Epithelial cell of prostate (primary cell): ENCODE measurements at places on chromosomes 1 and 21.

DNA sequence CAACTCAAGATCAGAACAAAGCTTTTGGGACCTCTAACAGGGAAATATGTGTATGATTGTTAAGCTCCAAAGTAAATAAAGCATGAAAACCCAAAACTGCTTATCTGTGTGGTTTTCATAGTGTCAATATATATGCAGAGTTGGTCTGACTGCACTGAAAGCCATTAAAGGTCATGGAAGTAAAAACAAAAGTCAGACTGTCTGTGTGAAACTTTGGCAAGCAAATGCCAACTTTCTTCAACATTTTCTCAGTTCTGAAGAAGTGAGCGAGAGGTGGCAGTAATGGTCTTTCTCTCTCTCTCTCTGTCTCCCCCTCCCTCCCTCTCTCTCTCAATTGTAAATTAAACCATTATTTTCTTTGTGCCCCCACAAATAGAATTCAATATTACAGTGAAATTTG lies 100.1 kb upstream of the S1PR1 start:
- no peak for DNase-seq

GRCh38 chr1:110509655-110510054 lies 9.3 kb downstream of the KCNA10 start:
- no peak for DNase-seq

DNA sequence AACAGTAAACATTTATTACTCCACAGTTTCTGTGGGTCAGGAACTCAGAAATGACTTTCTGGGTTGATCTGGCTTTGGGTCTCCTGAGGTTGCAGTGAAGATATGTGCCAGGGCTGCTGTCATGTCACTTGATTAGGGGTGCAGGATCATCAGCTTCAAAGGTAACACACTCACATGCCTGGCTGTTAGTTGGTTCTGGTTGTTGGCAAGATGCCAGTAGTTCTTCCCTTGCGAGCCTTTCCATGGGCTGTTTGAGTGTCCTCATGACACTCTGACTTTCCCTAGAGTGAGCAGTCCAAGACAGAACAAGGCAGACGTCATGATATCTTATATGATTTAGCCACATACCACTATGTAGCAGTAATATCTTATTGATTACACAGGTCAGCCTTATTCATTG lies 1.8 kb downstream of the SWT1 start:
- DNase-seq: no peak

DNA sequence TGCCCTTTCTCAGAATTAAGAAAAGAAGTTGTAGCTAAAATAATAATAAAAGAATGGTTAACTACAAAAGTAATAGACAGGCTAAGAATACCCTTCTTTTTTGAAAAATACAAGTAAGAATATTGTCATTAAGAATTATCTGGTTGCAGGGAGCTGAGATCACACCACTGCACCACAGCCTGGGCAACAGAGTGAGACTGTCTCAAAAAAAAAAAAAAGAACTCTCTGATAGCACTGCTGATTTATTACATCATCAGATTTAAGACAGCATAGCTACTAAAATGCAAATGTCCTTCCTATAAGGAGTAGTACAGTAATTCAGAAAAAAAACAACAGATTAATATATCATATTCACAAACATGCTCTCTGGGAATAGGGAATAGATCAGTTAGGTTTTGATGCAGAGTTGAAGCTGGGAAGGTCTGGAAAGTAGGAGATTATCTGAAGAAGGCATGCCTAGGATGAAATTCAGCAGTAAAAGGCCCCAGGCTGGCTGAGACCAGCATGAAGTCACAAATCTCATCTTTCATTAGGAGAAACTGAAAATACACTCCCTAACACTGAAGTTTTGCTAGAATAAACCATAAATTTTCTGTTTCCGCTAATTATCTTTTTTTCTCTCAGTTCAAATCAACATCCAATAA lies 30.7 kb upstream of the ANGPTL1 start:
- no peak for DNase-seq

- no peak for DNase-seq
Observed at GRCh38 chr1:111992476-111992875, 3.0 kb upstream of the KCND3 start.

GRCh38 chr1:229572286-229572685 lies 13.8 kb upstream of the ABCB10 start:
- DNase-seq: no peak

DNA sequence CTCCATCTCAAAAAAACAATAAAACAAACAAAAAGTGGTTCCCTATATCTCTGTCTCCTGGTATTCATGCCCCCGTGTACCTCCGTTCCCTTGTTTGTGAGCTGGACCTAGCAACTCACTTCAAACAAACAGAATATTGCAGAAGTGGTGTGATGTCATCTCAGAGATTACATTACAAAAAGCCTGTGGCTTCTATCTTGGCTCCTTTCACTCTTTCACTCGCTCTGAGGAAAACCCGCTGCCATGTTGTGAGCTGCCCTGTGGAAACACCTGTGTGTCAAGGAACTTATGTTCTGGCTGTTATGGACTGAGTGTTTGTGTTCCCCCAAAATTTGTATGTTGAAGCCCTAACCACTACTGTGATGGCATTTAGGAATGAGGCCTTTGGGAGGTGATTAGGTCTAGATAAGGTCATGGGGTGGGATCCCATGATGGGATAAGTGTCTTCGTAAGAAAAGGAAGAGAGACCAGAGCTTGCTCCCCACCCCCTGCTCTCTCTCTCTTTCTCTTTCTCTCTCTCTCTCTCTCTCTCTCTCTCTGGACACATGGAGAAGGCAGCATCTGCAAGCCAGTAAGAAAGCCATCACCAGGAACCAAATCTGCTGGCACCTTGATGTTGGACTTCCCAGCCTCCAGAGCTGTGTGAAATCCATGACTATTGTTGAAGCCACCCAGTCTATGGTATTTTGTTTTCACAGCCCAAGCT lies 7.4 kb upstream of the HYI start:
- no peak for DNase-seq

- DNase-seq: no peak
Observed at GRCh38 chr1:84467298-84467697, 11.8 kb upstream of the RPF1 start.

- no peak for DNase-seq
Observed at GRCh38 chr1:229326601-229327000, 16.2 kb downstream of the CCSAP start.

DNA sequence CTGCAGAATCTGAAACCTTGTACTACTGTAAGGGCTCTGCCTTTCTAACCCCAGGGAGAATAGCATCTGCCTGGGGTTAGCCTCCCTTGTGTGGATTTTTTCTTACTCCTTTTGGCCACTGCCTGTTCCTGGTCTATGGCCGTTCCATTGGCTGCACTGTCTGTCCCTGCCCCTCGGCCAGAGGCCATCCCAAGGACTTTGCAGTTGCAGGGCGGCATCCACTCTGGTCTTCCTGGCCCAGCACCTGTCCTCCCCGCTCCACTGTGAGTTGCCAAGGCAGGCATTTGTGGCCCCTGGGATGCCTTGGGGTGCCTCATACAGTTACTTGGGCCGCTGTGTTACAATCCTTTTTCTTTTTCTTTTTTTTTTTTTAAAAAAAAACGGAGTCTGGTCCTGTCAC lies 45.8 kb downstream of the PDE9A start:
- DNase-seq: no peak

DNA sequence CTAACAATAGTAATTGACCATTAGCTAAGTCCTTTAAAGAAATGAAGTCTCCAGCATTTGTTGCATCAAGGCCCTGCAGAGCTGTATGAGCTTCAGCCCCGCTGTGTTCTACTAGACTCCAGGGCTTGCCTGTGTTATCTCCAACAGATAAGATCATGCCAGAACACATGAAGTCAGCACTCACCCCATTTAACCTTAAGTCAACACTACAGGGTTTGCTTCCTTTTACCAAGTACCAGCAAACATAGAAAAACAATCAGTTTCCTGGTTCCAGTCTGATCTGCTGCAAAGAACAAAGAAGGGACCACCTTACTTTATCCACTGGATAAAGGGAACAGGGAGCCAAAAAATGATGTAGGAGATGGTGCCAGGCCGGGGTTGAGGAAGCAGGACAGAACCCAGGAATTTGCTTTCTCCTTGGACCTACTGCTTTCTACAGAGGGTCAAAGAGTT lies 41.3 kb upstream of the ENAH start:
- DNase-seq: no peak

DNA sequence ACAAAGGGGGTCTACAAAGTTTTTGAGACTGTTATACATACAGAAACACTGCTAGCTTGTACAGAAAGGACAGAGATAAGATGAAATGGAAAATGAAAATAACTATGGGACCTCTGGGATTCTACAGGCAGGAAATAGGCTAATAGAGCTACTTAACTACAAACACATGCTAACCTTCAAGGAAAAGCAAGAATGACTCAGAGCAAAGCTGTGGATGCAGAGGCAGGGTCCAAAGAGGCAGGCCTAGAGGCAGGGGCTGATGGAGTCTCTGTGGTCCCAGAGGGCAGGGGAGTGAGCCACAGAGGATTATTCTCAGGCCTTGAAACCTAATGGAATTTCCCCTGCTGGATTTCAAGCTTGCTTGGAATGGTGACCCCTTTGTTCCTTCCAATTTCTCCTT lies 18.7 kb upstream of the GOLT1A start:
- DNase-seq: no peak

DNA sequence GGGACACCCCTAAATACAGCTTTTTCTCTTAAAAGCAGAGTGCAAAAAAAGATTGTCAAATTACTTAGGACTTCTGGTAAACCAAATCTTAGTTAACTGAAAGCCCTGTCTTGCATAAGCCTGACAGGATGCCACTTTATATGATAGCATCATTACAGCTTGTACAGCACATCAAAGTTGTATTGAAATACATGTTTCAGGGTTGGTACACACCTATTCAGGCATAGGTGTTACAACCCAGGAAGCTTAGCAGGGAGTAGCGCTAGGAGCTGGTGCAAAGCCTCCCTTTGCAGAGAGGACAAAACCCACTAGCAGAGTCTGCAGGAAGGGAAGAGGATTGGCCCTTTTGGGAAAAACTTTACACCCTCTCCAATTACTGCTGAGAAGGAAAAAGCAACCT lies 258.9 kb upstream of the SGIP1 start:
- no peak for DNase-seq

DNA sequence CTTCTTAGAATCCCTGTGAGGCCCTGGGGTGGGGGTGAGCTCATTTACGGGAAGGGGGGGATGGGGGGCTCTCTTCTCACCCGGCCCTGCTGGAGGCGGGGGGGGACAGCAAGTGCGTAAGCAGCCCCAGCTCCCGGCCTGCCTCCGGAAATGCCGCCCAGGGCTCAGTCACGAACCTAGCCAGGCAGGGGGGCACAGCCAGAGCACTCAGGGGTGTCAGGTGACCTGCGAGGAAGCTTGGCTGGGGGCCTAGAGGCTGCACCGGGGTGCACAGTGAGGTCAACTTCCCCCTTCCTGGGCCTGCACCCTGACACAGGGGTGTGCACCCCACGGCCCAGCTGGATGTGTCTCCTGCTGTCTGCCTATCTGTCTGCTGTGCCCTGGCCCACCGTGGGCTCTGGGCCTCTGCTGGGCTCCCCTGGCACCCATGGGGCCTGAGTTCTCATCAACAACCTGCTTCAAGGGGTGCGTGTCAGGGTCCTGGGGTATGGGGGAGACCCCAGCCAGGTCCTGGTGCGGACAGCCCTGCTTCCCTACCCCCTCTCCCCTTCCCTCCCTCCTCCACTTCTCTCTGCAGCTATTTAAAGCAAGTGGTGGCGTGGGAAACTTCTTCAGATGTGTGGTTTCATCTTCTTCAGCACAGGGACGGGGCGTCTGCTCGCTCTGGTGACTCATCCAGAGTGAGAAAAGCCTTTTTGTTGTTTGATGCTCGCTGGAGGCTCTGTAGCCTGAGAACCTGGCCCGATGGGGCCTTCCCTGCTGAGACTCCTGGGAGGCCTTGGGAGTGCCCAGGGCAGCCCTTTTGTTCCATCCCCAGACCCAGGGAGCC lies 92.5 kb upstream of the RUNX3 start:
- DNase-seq: peak; percentile 50

DNA sequence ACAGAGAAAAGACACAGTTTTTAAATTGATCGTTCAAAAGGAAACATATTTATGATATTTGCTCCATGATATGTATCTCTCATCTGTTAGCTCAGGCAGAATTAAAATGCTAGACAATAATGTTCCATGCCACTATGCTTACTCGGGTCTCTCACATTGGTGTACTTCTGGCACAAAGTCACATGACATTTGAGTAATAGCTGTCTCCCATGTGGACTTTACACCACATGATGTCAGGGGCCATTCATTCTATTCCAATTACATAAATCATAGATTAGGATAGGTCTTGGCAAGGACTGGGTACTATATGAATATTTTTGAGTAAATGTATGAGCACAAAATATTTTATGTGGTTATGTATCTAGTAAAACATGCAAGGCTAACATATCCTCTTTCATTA lies 648.4 kb downstream of the PLA2G4A start:
- no peak for DNase-seq

GRCh38 chr1:93611668-93612067 lies 70.0 kb downstream of the BCAR3 start:
- no peak for DNase-seq

DNA sequence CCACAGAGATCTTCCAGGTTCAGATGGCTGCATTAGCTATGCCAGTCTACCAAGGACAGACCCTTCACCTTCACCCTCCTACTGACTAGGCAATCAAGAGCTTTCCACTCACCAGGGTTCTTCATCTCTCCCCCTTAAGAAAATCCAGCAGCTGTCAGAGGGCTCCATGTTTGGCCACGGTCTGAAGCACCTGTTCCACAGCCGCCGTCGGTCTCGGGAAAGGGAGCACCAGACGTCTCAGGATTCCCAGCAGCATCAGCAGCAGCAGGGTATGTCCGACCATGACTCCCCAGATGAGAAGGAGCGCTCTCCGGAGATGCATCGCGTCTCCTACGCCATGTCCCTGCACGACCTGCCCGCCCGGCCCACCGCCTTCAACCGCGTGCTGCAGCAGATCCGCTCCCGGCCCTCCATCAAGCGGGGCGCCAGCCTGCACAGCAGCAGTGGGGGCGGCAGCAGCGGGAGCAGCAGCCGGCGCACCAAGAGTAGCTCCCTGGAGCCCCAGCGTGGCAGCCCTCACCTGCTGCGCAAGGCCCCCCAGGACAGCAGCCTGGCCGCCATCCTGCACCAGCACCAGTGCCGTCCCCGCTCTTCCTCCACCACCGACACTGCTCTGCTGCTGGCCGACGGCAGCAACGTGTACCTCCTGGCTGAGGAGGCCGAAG lies 13.8 kb downstream of the TMCC2 start:
- no peak for DNase-seq

GRCh38 chr1:207433435-207433834 lies 20.7 kb upstream of the CR2 start:
- DNase-seq: no peak

DNA sequence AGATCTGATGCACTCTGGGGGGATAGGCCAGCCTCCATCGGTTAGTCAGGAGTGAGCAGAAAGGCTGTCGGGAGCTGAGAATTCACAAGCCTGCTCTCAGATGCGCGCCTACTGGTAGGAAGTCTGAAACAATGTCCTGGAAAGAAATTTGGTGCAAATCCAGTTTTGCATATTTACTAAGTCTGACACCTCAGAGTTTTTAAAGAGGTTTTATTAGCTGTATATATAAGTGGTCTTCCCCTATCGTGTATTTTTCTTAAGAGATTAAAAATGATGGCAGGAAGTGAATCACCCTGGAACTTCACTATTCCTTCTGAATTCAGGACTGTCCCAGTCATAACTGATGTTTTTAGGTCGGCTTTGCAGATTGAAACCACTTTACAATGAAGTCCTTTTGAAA lies 99.8 kb upstream of the C1orf105 start:
- DNase-seq: no peak
